ENCODE measurements at places on chromosomes 3 and 15.

- DNase-seq, result no peak
These were observed 34.1 kb downstream of the ABTB1 start for GRCh38 chr3:127706785-127707351.

DNA sequence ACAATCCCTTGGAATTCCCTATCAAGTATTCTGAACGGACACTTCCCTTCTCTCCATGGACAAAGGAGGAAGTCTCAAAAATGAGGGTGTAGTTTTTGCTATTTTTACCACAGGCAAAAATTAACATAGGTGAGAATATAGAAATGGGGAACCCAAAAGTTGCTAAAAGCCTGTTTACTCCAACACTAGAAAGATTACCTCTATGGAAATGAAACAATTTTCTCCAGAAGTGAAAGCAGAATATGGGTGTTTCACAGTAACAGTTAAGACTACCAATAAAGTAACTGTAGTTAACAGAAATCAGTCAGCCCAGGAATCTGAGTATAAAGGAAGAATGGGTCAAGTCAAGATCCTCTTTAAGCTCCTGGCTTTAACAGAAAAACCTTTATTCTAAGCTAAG, 9.3 kb downstream of the TRA2B start:
- no peak for DNase-seq

DNA sequence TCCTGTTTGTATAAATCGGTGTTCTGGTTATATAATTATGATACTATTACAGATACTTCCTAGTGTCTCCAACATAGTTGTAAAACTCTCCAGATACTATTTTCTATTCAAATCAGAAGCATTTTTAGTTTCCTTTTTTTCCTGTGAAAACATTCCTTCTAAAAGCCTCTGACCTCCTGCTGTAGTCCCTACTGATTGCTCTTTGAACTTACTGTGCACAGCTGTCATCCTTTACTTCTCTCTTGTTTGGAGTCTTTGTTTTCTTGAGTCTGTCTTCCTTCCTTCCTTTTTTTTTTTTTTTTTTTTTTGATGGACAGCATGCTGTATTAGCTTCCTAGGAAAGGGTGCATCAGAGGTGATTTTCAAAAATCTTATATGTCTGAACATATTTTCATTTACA, 28.9 kb downstream of the NR2C2 start:
- DNase-seq, result no peak

DNA sequence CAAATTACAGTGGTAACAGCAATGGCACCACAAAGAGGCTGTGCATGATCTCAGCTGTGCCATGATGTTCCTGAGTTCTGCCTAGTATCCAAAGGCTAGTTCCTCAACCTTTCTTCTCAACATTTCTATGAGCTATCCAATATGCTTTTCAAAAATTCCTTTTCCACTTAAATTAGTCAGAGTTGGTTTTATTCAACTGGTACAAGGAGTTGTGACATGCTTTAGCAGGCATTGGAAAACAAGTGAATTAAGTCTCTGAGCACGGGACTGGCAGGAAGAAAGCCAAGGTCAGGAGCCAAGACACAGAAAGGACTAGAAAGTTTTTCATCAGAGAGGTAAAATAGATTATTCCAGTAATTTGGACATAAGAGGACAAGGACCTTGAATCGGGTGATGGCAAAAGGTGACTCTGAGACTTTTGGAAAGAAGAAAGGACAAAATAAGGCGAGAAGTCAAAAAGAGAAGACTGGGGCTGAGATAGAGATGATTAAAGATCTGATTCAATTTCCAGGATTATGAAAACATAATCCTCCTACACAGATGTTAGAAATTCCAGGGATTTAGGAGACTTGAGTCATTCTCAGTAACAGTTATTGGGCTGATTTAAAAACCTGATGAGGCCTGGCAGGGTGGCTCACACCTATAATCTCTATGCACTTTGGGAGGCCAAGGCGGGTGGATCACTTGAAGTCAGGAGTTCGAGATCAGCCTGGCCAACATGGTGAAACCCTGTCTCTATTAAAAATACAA, 36.1 kb downstream of the PBRM1 start:
- no peak for DNase-seq

GRCh38 chr3:167776066-167776685, 40.7 kb downstream of the SERPINI1 start:
- no peak for DNase-seq

DNA sequence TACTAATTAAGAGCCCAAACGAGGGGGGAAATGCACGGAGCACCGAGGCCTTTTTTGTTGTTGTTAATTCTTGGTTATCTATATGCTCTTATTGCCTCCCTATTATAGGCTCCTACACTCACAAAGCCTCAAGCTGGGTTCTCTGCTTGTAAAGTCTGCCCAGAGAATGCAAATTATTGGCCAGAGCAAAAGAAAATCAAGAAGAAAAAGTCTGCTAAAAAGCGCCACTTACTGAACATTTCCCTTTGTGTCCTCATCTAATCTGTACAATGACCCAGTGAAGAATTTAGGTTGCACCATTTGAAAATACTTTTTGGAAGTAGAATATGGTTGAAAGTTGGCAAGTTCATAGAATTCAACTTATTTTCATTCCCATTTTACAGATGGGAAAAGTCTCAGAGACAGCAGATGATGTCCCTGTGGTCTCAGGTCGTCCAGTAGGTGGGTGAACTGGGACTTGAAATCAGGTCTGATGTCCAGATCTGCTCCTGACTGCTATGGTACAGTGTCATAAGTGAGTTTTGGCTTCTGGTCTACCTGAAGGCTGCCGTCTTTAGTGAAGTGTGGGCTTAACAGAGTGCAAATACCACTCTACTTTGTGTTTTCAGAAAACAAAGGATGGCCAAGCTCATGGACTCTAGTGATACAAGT, 1.1 kb upstream of the TNFAIP8L3 start:
- no peak for DNase-seq

DNA sequence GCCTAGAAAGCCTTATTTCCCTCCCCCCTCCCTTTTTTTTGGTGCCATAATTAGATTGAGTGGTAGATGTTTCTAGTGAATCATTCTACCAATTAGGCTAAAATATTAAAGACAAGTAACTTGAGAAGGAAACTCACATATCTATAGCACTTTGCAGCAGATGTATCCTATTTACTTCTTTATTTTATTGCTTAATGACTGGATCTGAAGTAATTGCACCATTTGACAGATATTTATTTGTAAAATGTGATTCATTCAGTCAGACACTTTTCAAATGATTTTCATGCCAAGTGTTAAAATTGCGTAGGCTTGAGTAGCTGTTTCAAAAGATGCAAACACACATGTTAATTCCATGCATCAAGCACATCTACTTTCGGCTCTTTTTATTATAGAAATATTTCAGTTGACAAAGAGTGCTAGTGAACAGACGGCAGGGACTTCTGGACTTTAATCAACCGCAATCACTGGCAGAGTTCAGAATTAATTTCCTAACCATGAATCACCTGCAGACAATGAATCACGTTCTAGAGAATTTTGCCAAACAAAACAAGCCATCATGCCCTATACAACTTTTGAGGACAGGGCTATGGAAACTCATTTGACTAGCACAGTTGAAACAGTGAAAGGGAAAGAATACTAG, 636.8 kb downstream of the MECOM start:
- DNase-seq, result no peak

DNA sequence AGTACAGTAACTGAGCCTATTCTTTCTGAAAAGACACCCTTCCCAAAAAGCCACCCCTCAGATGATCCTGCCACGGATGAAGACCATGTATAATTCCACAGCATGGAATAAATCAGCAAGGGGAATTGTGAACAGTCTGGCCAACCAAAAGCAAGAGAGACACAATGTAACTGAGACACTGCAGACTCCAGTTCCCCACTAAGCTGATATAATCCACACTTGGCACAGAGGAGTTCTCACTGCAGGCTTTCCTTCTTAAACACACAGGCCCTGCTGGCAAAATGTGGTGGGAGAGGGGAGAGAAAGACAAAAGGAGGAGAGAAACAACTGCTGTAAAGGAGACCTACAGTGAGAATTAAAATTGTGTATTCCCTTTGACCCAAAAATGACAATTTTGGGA, 12.7 kb downstream of the GPR156 start:
- no peak for DNase-seq

DNA sequence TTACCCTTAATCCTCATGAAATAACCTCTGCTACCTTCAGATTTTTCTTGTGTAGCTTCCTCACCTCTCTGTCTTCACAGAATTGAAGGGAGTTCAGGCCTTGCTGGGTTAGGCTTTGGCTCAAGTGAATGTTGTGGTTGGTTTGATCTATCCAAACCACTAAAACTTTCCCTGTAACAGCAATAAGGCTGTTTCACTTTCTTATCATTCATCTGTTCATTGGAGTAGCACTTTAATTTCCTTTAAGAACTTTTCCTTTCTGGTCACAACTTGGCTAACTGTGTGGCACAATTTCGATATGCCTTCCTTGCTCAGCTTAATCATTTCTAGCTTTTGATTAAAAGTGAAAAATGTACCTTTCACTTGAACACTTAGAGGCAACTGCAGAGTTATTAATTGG, 129.8 kb downstream of the NR1I2 start:
- no peak for DNase-seq

DNA sequence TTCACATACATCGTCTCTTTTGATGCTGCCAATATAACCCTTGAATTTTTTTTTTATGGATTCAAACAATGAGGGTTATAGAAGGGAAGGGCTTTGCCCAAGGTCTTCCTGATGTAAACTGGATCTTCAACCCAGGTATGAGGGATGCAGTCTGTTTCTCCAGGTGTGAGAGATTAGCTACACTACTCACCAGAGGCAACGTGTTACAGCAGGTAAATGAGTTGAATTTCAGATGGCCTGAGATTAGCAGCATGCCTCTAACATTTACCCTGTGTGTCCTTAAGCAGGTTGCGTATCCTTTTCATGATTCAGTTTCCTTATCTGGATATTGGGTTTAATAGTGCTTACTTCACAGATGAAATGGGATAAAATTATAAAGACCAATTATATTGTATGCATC, 1.9 kb downstream of the RTP4 start:
- no peak for DNase-seq

DNA sequence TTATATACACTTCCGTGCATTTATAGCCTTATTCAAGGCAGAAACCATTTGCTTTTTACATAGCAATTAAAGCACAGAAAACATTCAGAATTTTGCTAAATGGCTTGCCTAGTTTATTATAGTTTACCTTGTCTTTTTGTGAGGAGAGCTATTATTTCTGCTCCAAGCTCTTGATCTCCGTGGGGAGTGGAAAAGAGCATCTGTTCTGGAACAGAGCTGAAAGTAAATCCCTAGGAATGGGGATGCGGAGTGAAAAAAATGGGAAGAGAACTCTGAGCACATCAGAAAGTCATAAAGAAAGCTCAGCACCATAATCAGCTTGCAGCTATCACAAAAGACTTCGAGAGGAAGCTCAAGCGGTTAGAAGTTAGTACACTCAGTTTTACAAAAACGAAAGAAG, 1006.7 kb downstream of the ROBO2 start:
- DNase-seq, result no peak

GRCh38 chr15:86677278-86677677, 597.6 kb downstream of the AGBL1 start:
- no peak for DNase-seq

GRCh38 chr15:39161096-39161495, 419.8 kb upstream of the THBS1 start:
- no peak for DNase-seq

DNA sequence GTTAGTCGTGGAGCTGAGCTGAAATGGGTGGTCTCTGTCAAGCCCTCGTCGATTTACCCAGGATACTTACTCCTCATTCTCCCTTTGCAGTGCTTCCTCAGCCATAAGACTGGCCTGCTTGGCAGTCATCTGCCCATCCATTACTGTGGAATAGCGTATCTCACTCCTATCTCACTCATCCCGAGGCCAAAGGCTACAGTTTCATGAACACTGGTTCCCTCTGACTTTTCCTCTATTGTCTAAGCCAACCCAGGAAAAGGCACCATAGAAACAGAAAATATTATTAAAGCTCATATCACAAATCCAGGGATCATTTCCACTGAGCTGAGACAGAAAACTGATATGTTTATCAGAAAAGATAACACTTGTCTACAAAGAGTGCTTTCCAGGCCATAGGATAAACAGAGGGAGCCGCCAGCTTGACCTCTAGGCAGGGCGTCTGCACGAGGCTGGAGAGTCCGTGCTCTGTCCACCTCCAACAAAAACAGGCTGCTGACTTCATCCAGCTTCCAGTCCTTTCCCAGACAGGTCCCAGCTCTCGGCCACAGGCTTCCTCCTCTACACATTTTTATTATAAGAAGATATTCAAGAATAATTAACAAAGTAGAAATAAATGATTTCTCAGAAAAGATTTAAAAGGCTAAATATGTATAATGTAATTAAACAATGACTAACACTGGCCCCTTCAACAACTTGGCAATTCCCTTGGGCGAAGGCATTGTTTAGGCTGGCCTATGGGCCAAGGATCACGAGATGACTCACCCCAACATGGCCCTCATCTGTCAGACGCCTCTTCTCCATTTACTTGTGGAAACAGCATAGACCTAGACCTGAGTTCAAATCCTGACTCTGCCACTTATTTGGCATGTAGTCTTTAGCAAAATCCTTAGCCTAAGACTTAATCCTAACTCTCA, 27.4 kb upstream of the BOC start:
- DNase-seq, result no peak

- DNase-seq, result no peak
These were observed 27.6 kb downstream of the CNOT10 start for GRCh38 chr3:32712506-32713055.

DNA sequence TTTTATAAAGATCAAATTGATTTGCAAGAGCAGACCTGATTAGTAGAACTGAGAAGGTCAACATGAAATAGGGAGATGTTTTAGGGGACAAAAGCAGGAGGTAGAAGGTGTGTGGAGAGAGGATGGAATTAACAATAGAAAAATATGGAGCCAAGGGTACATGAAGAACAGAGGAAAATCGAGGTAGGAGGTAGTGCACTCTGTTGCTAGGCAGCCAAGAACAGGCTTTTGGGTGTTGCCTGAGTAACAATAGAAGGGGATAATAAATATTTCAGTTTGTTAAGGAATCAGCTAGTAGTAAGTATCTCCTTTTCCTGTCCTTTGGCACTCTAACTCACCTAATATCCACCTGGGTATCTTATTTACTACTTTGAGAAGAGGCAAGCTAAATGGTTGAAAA, 9.2 kb downstream of the SPESP1 start:
- DNase-seq, result no peak

- DNase-seq, result no peak
These were observed 1.1 kb downstream of the RAB6B start for GRCh38 chr3:133894353-133895207.

GRCh38 chr15:100346866-100347512, 5.2 kb upstream of the ADAMTS17 start:
- no peak for DNase-seq

DNA sequence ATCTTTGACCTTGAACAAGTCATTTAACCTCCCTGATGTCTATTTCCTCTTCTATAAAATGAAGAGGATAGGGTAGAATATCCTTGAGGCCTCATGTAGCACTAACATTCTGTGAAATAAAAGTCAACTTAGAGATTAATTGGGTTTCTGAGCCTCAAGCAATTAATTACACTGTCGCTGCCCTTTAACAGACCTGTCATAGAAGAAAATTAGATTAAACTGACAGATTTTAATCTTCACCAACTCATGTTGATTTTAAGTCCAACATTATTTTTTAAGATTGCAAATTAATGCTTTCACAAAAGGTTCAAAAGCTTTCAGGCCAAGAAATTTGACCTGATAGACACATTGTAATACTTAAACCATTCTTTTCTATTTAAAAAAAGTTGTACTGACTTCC, 8.1 kb upstream of the MNS1 start:
- no peak for DNase-seq
